ENCODE measurements at places on chromosomes 5 and 9. TPM values are rescaled to one million over a fixed set of nuclear protein-coding genes. Genes with fewer than 3 reads are reported as not detected.

- no peak for DNase-seq
Observed at GRCh38 chr5:131281133-131281867, 17.4 kb downstream of the CDC42SE2 start.

DNA sequence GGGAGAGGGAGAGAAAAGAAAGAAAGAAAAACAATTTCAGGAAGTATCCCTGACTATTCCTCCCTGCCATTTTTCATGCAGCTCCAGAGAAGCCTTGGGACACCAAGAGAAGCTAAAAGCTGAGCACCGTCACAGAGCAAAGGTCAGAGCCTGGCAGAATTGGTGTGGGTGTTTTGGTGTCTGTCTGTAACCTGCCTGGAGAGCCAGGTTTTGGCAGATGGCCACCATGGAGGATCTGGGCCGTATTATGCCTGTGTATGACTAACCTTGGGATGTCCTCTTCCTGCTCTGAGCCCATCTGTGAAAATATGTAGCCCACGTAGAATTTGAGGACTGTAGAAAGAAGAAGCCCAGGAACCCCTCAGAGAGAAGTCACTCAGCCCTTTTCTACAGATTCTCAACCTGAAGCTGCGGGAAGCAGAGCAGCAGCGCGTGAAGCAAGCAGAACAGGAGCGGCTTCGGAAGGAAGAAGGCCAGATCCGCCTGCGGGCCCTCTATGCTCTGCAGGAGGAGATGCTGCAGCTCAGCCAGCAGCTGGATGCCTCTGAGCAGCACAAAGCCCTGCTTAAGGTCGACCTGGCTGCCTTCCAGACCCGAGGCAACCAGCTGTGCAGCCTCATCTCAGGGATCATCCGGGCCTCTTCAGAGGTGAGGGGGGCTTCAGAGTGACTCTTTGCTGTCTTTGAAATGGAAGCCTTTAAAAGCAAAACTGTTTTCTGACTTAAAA is 18.8 kb downstream of the GLE1 start:
- DNase-seq, result no peak

Gene ESM1
- total RNA-seq, result not detected

DNA sequence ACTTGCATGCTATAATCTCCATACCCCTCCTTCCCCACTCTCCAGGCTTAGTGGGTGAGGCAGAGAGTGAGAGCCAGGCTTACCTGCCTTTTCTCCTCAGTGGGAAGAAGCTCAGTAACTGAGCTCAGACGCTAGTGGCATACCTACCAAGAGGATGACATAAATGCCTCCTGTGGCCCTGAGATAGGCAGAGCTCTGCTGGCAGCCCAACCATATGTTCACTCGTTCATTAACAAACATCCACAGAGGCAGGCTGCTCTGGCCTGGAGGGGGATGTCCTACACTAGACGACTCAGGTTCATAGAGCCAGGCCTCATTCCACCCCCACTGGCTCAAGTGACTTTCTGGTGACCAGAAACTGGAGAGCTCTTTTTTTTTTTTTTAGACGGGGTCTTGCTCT is 81.3 kb downstream of the THBS4 start:
- DNase-seq, result no peak

GRCh38 chr5:149630337-149630736 is 49.0 kb downstream of the ARHGEF37 start:
- DNase-seq, result no peak

Gene KLF4
- total RNA-seq, result 0.50 TPM

- DNase-seq, result no peak
Observed at GRCh38 chr5:40616781-40617180, 62.9 kb upstream of the PTGER4 start.

Gene HTR4
- total RNA-seq, result not detected

DNA sequence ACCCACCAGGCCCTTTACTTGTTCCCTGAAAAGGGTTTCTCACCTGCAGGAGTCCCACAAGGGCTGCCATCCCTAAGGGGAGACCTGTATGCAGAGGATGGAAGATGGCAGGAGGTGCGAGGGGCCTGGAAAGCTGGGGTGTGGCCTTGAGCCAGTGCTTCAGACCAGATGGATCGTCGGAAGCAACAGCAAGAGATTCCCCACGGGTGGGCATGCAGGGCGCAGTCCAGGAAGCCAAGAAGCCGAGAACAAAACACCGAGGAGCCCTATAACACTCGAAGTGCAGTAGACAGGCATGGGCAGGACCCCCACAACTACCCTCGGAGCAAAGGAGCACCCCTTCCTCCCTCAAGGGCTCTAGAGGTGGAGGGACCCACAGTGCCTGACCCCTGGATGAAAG is 24.7 kb upstream of the FRRS1L start:
- no peak for DNase-seq

GRCh38 chr5:122844910-122845228 is 544 bp upstream of the SNX24 start:
- no peak for DNase-seq

- DNase-seq, result no peak
Observed at GRCh38 chr9:83061990-83062650, 822 bp downstream of the RASEF start.

GRCh38 chr9:4327504-4328191 is 27.8 kb upstream of the GLIS3 start:
- DNase-seq, result no peak

DNA sequence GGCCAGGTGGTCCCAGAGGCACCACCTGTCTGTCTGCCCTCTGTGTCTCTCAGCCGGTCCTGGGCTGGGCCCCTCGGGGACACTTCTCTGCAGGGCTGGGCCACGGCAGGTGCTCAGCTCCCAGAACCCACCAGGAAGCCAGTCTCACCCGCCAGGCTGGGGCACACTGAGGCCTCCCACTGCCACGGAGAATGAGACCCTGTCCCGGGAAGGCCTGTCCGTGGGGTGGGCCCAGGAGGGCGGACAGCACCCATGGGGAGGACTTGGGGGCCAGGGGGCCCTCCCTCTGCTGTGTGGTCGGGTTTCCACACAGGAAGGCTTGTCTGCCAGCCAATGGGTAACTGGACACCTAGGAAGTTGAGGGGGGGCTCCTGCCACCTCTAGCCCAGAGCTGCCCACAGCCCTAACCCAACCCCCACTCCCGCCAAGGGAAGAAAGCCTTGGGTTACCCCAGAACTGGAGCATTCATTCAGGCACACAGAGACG is 4.1 kb upstream of the TUBB4B start:
- peak; percentile 6 for DNase-seq

DNA sequence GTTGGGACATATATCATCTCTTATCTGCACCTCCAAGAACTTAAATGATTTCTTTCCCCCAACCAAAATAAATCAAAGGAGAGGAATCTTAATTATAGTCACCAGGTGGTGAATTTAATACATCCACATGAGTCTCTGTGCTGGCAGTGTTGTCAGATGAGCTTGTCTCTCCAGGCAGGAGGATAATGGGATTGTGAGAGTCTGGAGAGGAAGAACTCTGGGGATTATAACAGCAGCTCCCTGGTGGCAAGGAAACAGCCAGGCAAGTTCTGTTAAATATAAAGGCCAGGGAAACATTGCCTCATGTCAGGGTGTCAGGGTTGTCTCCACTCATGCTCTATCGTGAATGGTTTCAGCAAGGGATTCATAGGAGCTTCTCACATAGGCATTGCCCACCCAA is 80.8 kb downstream of the TLR4 start:
- no peak for DNase-seq

- DNase-seq, result no peak
Observed at GRCh38 chr5:135951257-135951656, 3.5 kb downstream of the LECT2 start.

DNA sequence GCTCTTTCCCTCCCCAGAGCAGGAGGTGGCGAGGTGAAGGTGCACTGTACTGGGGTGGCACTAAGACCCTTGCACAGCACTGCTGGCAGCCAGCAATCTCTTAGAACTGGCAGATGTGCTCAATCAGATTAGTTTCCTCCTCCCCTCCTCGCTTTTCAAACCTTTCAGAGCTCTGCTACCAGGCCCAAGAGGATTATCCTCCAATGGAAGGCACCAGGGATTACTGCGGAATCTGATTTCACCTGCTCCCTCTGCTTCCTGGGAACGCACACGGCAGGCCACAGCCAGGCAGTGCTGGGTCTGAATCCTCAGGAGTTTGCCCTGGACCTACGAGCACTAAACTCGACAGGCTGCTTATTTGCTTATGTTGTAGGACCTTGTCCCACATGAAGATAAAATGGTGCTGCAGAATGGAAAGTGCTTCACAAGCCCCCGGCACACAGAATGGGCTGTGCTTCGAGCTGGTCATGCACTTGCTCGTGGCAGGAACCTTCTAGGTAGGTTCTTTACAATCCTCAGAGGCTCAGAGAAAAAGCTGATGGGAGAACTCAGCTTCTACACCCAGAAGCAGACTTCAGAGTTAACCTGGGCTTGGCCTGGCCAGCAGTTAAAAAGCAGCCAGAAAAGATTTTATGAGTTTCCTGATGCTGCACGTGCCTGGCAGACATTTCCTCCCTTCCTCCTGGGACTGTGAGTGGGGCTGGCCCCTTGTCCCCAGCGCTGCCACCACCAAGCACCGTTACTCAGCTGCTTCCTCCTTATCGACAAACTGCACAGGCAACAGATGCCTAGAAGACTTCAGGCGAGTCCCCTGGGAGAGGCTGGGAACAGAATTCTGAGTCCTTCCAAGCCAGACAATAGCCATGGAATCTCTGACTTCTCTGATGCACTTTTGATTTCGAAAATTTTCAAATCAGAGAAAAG is 33.1 kb downstream of the FABP6 start:
- DNase-seq, result no peak

- no peak for DNase-seq
Observed at GRCh38 chr5:142133330-142134206, 25.0 kb downstream of the NDFIP1 start.

DNA sequence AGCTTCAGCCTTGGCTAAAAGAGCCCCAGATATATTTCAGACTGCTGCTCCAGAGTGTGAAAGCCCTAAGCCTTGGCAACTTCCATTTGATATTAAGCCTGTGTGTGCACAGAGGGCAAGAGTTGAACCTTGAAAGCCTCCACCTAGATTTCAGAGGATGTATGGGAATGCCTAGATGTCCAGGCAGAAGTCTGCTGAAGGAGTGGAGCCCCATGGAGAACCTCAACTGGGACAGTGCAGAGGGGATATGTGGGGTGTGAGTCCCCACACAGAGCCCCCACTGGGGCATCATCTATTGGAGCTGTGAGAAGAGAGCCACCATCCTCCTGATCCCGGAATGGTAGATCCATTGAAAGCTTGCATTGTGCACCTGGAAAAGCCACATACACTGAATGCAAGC is 1784.8 kb upstream of the CDH9 start:
- DNase-seq, result no peak

- no peak for DNase-seq
Observed at GRCh38 chr5:74196233-74196632, 444.3 kb downstream of the ENC1 start.

Gene KIAA0825
- total RNA-seq, result 0.76 TPM

Gene ALDOB
- not detected for total RNA-seq

- DNase-seq, result no peak
Observed at GRCh38 chr5:54234304-54234933, 76.0 kb downstream of the ARL15 start.

- no peak for DNase-seq
Observed at GRCh38 chr9:14909601-14909960, 647 bp downstream of the FREM1 start.

DNA sequence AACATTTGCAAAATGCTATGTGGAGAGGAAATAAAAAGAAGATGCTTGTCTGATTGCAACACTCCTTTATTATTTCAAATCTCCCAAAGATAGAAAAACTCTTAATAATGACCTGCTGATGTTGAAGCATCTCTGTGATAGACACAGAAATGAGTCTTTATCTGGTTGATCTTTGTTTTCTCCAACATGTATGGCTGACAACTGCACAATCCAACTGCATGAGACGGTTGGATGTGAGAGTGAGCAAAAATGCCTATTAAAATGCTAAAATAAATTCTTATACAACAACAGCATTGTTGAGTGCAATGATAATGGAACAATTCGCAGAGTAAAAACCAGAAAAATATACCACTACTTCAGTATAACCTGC is 7.5 kb upstream of the IZUMO3 start:
- DNase-seq, result no peak

DNA sequence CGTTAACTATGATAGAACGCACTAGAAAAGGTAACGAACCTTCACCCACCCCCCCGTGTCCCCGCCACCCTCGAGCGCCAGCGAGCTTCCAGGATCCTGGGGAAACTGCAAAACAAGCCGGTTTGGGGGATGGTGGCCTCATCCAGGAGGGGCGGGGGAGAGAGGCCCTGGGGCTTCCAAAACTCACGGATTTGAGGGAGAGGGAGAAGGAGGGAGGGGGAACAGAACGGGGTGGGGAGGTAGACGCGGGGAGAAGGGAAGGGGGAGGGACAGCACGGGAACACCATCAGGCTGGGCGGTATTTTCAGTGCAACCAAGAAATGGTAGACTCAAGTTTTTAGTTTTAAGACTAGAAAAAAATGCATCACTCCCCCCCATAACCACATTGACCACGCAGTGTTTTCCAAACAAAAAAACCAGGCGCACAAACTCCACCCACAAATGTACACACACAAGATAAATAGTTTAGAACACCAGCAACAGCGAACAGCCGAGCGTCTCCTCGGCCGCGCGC is 1.4 kb downstream of the NRARP start:
- DNase-seq, result no peak

Gene TAF11L6
- total RNA-seq, result not detected

All from activated naive CD8-positive, alpha-beta T cell treated with anti-CD3 and anti-CD28 coated beads for 36 hours (primary cell).